ENCODE measurements at places on chromosomes 2 and 18.

DNA sequence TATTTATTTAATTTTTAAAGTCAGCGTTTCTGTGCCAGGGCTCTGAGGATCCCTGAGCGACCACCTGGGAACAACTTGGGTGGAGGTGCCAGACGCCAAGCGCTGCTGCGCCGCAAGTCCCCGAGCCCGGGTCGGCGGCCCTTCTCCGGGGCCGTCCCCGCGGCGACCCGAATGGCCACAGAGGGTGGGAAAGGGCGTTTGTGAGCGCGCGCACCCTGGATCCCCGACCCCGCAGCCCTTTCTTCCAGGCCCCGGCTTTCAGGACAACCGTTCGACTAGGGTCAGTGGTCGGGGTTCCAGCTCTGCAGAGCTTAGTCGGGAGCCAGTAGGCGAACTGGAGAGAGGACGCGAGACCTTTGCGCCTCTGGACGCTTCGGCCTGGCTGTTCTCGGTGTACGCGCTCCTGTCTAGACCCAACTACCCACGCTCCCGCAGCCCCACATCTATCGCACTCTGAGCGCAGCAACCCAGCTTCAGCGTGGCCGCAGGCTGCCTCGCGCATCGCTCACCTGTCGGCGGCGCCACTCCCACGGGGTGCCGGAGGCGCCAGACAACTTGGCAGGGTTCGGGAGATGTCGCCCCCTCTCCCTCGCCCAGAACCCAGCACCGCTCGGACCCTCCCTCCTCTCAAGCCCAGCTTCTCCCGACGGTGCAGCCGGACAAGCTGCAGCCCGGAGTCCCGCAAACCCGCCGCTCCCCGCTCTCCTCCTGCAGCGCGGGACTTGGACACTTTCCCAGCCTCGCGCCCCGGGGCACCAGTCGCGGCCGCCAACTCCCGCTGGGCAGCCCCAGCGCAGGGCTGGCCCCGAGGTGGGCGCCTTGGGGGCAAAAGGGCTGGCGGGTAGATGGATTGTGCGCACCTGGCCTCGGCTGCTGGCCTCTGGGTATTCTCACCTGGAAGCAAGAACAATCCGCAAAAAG, 758 bp downstream of the LYPD1 start:
- peak; percentile 68 for DNase-seq

- DNase-seq, result no peak
Observed at GRCh38 chr18:46253498-46253897, 149.3 kb downstream of the HAUS1 start.

- no peak for DNase-seq
Observed at GRCh38 chr18:63314062-63314790, 5.3 kb downstream of the BCL2 start.

GRCh38 chr18:8073167-8073566, 506.1 kb downstream of the PTPRM start:
- DNase-seq, result no peak

GRCh38 chr2:232075080-232075479, 113.6 kb downstream of the DIS3L2 start:
- no peak for DNase-seq

DNA sequence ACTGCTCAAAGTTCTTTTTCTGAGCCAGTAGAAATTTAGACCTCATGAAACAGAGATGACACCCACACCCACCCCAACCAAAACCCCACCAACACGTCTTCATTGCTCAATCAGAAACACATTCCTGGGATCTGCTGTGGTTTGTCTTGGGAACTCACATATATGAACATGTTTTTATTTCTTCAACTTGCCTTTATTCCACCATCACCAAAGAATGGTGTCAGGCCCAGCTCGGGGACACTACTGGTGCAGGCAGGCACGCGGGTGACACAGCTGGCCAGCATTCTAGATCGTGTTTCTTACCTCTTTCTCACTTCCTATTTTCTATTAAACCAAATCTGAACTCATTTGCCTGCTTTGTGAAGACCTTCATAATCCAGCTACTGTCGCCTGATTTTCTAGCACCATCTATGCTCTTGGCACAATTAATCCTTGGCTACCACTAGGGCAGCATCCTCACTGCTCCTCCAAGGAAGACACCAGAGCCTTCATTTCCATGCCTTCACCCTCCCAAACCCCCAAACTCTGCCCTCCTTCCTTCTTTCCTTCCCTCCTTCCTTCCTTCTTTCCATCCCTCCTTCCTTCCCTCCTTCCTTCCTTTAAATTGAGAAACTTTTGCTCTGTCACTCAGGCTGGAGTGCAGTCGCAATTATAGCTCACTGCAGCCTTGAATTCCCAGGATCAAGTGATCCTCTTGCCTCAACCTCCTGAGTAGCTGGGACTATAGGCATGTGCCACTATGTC, 157.1 kb downstream of the BCL2 start:
- no peak for DNase-seq

- DNase-seq, result no peak
Observed at GRCh38 chr18:49751427-49752094, 61.8 kb downstream of the ACAA2 start.

DNA sequence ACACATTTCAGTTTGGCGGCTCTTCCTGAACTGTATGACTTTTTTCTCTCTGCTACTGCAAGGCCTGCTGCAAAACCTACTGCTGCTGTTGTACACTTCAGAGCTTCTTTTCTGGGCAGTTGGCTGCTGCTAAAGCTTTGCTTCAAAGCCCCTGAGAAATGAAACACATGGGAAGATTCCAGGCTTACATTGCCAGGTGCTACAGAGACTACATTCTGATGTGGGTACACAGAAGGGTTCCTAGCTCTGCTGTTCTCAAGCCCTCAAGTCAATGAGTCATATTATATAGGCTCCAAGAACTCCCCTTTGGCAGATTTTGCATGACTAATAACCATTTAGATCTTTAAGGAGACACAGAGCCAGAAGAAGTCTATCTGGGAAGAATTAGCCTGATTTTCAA, 12.9 kb upstream of the PGAP1 start:
- DNase-seq, result no peak

DNA sequence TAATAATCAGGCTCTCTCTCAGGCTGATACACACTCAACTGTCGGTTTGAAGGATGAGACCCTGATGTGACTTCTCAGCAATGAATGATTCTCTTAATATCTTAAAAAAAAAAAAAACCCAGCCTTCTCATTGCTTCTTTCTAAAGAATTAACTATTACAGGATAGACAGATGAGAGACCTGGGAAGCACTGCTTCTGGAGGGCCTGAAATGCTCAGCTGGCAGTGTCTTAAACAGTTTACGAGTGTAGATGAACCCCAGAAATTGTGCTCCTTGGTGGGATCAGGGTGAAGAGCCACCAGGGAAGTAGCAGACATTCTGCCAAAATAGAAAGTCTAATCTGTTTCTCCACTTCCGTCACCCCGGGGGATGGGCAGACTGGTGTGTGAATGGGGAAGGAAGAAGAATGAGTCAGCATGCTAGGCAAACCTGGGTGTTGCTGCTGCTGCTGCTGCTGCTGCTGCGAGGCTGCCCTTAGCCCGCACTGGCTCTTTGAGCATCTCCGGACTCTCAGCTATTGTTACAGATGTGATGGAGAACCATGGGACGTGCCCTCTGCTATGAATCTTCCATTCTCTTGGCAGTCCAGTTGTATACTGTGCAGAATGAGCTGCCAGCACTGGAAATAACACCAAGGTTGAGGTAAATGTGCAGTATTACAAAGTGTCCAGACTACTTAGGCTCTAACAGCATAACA, 158.4 kb downstream of the SETBP1 start:
- peak; percentile 37 for DNase-seq

GRCh38 chr2:239283961-239284795, 116.6 kb downstream of the HDAC4 start:
- no peak for DNase-seq

DNA sequence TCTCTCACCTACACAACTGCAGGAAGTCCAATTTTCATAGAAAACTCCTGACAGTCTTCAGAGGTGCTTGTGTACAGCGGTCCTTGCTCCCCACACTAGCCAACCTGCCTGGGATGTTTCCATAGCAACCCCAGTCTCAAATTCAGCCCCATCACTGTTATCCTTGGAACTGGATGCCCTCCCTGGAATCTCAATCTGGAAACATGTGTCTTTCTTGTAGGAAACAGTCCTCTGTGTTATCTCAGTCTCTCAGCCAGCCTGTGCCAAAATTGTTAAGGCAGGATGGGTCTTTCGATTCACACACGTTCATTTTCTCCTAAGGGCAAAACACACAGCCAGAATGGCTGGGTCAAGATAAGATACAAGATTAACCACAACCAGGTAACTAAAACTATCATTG, 295.5 kb upstream of the RND3 start:
- no peak for DNase-seq

DNA sequence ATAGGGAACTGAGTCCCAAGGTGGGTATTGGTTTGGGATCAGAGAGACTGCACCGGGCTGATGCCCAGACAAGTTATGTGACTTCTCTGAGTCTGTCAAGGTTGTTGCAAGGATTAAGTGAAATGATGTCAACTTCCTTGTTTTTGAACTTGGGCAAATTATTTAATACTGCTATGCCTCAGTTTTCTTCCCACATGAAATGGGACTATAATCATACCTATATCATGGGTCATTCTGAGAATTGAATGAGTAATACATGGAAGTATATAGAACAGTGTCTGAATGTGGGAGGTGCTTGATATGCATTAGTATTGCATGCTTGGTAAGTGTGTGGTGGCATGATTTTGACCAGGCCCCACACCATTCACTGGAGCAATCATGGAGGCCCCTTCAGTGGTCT, 99.0 kb downstream of the PRKCE start:
- no peak for DNase-seq

DNA sequence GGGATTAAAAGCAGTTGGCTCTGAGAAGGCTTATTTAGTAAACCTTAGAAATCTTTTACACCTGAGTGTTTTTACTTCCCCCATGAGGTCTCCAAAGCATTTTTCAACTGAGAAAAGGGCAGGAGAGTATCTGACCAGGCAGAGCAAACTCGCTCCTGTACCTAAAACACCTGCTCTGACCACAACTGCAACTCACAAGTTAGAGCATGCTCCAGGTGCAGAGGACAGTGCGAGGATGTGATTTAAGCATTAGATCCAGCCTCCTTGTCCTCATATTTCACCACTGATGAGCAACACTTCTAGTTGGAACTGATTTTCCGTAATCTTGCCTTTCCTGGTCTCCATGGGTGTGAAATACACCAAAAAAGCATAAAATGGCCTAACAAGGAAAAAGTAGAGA, 34.5 kb upstream of the TBC1D8 start:
- DNase-seq, result no peak

DNA sequence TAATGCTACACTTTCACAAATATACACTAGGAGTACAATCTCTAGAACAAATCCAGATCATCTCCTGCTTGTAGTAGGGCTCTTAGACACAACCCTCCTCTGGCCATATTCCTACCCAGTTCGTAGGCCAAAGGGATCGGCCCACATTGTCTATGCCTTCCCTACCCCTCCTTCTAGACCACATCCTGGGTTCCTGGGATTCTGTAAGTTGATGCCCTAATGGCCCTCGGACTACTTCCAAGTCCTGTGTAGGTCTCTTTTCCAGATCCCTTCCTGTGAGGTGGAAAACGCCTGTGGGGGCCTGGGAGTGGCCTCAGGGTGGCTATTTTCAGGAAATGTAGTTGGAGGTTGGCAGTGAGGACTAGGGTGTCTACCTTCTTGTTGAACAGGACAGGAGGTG, 289.7 kb downstream of the ZNF385B start:
- no peak for DNase-seq

DNA sequence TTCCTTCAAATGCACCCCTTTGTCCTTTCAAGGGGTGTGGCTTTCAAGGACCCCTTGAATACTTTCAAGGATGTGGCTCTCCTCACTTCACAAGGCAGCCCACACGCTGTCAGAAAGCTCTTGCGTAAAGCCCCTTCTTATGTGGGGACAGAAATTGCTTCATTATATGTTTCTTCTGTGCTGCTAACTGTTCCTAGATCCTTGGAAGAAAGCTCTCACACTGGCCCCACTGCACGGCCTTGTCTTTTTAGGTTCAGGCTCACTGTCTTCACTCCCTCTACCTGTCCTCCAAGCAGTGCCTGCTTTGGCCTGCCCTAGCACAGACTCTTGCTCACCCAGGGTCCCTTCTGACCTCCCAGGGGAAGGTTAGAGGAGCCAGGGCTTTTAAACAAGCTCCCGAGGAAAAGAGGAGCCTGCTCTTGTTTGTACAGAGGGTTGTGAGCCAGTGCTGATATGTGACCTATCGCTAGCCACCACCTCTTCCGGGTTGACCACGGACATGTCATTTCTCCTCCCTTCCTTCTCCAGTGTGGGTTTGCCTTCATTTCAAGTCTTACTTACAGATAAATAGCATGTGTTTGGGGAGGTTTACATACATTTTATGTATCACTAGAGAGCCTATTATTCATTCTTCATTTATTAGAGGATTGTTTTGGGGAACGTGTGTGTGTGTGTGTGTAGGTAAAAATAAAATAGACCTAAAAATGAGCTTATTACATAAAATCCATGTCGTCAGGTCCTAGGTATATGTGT, 94.7 kb downstream of the RTN4 start:
- no peak for DNase-seq

DNA sequence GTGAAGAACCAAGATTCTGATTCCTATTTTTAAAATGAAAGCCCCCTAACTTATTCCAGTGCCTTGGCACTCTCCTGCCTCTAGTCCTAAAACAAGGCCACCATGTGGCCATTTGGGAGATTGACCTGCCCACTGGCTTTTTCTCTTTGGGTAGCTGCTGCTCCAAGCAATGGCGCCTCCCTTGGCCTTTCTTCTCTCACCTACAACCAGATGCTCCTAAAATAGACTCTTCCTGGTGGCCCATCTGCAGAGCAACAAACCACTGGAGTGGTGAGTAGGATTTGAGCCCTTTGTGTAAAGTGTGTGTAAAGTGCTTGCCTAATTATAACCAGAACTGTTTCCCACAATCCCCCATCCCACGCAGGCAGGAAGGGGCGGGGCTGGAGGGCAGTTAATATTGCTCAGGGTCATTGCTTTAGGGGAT, 114.2 kb downstream of the FHOD3 start:
- peak; percentile 90 for DNase-seq

DNA sequence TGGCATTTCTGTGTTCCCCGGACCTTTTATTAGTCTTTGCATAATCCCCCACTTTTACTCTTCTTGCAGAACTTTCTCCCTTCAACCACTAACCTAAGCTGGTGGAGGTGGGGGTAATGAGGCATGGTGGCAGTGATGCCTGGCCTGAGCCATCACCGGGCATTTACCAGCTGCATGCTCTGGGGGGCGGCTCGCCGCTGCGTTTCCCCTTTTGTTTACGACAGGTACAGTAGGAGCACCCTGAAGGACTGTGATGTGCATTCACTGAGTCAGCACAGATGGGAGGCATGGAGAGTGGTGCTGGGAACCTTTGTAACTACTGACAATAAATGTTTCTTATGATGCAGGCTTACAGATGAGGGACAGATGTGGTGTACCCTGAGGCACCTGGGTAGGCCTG, 46.9 kb downstream of the PLEKHB2 start:
- peak; percentile 42 for DNase-seq

DNA sequence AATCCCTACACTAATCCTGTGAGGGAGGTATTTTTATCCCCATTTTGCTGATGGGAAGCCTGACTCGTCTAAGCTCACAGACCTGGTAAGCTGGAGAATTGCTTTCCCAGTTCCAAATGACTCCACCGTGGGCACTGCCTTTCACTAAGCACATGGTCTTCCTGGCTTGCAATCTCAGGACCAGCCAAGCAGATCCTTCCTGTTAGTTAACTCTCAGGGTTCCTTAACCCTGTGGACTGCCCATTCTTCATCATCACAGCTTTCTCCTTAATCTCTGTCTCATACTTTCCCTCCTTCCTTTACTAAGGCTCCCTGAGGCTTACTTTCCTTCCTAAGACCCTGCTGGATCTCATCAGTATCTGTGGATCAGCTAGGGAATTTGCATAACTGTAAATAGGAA, 122.2 kb upstream of the ZEB2 start:
- no peak for DNase-seq

GRCh38 chr2:109660046-109660860, 46.1 kb downstream of the SOWAHC start:
- DNase-seq, result no peak
